ENCODE measurements at places on chromosomes 11 and 22.

DNA sequence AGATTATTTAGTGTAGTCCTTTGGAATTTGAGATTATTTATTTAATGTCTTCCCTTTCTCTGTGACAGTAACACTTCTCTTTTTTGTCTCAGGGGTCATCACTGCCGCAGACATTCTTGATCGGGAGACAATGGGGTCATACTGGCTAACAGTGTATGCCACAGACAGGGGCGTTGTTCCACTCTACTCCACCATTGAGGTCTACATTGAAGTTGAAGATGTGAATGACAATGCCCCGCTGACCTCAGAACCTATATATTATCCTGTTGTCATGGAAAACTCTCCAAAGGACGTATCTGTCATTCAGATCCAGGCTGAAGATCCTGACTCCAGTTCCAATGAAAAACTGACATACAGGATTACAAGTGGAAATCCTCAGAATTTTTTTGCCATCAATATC, 299.9 kb downstream of the FAT3 start:
- DNase-seq = no peak

DNA sequence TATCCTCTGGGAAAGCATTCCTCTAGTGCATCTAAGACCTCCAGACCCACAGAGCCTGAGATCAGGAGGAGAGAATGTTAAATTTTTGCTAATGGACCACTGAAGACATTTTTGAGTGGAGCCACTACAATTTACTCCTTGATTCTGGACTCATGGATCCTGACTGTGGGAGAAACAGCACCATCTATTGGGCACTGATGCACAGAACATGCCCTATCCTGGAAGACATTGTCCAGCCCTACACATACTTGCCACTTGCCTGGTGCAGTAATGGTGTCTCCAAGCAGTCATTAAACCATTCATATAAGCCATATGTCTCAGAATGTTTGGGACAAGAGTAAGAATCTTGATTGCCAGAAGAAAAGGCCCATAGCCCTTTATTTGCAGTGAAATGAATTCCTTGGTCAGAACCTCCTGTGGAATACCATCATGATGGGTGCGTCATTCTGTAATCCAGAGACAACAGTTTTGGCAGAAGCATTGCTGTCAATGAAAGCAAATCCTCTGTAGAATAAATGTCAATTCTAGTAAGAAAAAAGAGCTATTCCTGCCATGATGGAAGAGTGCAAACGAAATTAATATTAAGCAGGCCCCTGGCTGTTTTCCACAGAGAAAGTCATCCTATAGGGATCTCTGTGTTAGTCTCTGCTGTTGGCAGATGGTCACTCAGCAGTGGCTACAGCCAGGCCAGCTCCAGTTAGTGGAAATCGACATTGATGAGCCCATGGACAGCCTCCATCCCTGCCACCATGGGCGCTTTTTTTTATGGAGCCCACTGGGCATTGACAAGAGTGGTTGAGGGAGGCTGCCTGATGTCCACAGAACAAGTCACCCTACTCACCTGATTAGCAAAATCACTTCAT, 43.5 kb downstream of the GGTLC2 start:
- peak; percentile 16 for DNase-seq

GRCh38 chr11:12237381-12237784, 127.0 kb downstream of the MICAL2 start:
- DNase-seq = no peak

GRCh38 chr11:6856871-6857270, 6.0 kb upstream of the OR10A2 start:
- no peak for DNase-seq

- no peak for DNase-seq
Observed at GRCh38 chr22:49687786-49688515, 139.7 kb downstream of the BRD1 start.

DNA sequence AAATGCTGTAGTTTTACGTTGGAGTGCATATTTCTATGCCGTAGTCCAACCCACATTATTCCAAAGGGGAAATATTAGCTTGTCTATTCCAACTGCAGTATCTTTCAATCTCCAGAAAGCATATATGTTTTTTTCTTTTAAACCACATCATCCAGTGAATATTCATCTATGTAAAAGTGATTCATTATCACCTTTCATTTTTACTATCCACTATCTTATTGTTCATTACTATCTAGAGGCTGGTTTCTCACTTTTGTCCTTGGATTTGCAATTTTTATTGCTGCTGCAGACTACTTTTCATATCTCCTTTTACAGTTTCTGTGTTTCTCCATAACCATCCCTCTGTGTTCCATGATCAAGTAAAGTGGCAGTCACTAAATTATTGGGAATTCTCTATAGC, 1097.2 kb upstream of the TENM4 start:
- DNase-seq = no peak

- DNase-seq = no peak
Observed at GRCh38 chr11:15655552-15655951, 540.8 kb downstream of the INSC start.

GRCh38 chr11:134328433-134328832, 3.4 kb upstream of the GLB1L2 start:
- DNase-seq = no peak

GRCh38 chr11:27437829-27438594, 34.6 kb downstream of the LGR4 start:
- DNase-seq = no peak

DNA sequence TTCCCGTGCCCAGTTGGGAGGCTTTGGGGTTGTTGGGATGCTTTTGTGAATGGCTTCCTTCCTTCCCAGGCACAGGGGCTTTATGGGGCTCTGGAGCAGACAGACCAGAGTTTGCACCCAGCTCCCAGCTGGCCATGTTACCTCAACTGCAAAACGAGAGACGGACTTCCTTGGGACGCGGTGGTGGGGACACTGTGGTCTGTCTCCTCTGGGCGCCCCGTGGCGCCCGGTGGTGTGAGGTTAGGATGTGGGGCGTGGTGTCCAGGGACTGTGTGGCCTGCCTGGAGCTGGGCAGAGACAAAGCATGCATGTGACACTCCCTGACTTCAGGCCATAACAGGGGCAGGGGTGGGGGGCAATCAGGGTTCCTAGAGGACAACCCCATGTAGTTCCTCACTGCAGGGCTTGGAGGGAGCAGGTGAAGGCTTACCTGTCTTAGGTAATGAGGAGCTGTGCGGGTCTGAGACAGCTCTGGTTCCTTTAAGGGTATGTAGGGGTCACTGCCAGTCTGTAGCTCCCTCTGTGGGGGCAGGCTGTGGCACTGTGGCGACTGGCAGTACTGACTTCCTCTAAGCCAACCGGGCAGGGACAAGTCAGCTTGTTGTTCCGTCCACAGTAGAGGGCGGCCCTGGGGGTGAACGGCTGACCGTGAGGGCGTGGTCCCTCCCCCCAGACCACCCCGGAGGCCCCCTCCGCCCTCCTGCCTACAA, 14.4 kb downstream of the KCNQ1 start:
- DNase-seq = no peak

GRCh38 chr11:34251589-34251980, 106.2 kb downstream of the ABTB2 start:
- no peak for DNase-seq

- DNase-seq = no peak
Observed at GRCh38 chr22:49833340-49834007, 5.8 kb upstream of the BRD1 start.

GRCh38 chr11:76748948-76749347, 34.2 kb upstream of the TSKU start:
- no peak for DNase-seq

- no peak for DNase-seq
Observed at GRCh38 chr11:69193151-69193550, 37.4 kb downstream of the SMIM38 start.

DNA sequence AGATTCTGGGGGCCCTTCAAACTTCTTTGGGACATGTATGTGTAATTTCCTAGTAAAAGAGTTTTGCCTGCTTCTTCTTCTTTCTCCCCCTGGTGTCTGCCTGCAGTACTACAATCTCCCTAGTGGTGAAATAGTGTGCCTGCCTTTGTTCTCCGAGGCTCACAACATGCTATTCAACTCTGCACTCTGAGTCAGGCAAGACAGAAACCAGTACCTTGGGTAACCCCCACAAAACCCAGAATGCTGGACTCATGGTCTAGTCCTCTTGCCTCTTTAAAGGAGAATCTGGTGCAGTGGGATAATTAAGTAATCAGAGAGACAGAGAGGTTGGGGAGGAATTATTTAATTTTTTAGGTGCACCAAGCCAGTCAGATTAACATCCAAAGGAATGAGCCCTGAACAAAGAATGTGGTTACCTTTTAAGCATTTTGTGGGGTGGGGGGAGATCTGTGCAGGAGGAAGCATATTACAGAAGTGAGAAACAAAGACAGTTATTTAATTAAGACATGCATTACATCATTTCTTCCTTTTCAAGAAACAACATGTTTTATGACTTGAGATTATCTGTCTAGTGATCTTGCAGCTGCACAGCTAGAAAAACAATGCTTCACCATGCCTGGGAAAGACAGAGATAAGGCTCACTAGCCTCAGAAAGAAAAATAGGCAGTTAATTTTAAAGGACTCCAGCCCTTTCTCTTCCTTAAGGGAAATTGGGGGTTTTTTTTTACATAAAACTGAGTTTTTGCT, 11.0 kb upstream of the MS4A6A start:
- DNase-seq = peak; percentile 37

GRCh38 chr11:94792451-94792850, 24.3 kb downstream of the AMOTL1 start:
- no peak for DNase-seq

DNA sequence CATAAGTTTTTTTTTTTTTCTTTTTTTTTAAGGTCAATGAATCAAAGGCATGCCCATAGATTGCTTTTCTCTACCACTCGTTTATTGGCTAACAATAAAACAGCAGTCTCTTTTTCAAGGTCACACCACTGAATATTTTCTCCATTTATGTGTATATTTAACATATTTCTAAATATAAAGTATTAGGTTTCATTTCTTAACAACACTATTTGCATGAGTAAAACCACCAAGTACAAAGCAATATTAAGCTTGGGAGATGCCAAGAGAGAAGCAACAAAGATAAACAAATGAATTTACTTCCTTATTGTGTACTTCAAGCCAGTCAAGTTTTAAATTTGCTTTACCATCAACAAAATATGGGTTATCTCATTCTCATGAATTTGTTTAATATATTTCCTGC, 708.9 kb upstream of the CCDC179 start:
- no peak for DNase-seq

GRCh38 chr11:111035746-111036145, 209.8 kb upstream of the POU2AF2 start:
- DNase-seq = no peak

DNA sequence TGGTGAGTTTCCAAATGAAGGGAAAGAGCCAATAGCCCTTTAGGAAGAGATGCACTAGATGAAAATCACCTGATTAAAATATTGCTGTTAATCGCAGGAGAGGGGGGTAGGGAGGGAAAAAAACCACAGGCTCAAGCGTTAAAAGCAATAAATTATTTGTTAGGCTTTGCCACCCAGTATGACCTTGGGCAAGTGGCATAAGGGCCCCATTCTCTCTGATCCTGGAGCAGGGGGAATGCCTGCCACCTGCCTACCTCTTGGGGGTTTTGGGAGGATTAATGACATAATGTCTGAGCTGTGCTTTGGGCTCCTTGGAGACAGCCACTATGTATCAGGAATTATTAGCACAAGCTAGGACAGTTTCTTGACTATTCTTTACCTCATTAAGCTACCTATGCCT, 80.0 kb downstream of the ZNRF3 start:
- DNase-seq = no peak

DNA sequence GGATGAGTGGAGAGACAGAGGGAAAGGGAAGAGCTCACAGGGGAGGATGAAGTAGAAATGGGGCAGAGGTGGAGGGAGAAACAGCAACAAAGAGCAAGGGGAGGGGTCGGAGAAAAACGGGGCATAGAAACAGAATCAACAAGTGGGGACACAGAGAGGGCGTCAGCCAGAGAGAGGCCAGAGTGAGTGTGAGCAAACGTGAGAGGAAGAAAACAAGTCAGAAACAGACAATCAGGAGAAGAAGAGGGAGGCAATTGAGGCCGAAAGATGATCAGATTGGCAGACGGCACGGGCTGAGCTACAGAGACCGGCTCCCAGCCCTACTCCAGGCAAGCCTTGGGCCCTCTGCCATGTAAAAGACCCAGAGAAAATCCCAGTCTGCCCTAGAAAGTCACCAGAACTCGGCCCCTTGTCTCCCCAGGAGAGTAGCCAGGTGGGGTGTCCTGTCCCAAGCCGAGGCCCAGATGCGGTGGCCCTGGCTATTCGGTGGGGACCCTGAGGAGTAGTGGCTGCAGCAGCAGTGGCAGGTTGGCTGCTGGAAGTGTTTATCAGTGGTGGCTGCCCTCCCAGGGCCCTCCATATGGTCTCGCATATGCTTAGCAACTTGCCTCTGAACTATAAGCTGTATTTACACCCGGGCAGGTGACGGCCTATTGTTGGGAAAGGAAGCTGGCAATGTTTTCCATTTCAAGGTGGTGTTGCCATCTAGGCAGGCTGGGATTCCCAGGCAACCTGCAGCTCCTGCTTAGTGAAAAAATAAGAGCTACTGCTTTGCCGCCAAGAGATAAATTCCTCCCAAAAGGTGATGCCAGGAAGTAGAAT, 14.8 kb upstream of the TSPAN18 start:
- no peak for DNase-seq

DNA sequence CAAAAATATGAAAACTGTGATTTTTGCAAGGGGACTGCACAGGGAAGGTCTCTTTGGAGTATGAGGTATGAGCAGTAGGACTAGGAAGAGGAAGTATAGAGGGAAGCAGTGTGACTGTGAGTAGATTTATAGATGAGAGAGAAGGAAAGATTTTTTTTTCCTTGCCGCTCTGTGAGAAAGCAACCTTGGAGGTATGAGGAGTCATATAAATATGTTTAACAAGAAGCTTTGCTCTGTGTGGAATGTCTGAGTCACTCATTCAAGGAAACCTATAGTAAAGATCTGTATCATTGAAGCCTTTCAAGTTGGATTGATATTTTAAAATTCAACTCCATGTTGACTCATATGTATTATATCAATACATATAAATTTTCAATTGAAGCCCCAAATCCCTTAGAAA, 26.2 kb downstream of the DNHD1 start:
- DNase-seq = no peak

DNA sequence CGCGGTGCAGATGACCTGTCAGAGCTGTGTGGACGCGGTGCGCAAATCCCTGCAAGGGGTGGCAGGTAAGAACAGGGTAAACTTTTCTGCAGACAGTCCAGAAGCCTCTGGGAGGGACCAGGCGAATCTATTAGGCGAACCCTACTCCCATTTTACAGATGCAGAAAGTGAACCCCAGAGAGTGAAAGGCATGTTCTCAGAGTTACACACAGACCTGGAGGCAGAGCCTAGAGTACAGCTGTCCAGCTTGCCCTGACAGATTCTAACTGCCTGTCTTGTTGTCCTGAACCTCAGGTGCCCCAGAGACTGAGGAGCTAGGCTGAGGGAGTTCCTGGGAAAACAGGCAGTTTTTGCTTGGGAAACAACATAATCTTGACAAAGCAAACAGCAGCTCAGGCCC, 665 bp downstream of the CCS start:
- DNase-seq = no peak

GRCh38 chr11:19499999-19500398, 212.6 kb upstream of the NAV2 start:
- no peak for DNase-seq

DNA sequence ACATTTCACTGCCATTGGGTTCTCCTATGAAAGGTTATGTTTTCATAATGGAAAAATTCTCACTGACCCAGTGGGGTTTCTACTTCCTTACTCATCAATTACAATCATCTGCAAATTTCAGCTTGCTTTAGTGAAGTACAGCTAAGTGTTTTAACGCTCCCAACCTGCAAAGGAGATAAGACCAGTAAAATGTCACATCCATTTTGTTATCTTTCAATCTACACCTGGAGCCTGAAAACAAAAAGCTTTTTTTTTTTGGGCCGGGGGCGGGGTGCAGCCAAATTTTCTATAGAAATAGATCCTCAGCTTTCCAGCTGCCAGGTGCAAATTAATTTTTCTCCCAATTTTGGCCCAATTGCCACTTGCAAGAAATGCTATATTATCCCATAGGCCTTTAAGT, 40.6 kb downstream of the CADM1 start:
- DNase-seq = peak; percentile 47

Measured in NCI-H1105 (cell line).